ENCODE measurements at places on chromosomes 11 and 22. TPM values are rescaled to one million over a fixed set of nuclear protein-coding genes. Genes with fewer than 3 reads are reported as not detected.
A peak's percentile ranks its signal among the peaks of the same experiment; 100 is the strongest.

The MS4A5 gene
- total RNA-seq, result not detected

The ART1 gene
- not detected for total RNA-seq

The MS4A6A gene
- total RNA-seq, result not detected

The DNAJB7 gene
- not detected for total RNA-seq

The RASD2 gene
- total RNA-seq, result 0.23 TPM

The CDC42BPG gene
- 0.11 TPM for total RNA-seq

The POTEH gene
- total RNA-seq, result not detected

The BBOX1 gene
- not detected for total RNA-seq

The SLCO2B1 gene
- not detected for total RNA-seq

The ANKRD42 gene
- 6.7 TPM for total RNA-seq

The APOA4 gene
- total RNA-seq, result not detected

GRCh38 chr11:12173111-12173510, 62.7 kb downstream of the MICAL2 start:
- DNase-seq, result no peak

GRCh38 chr11:86159581-86159891, 85.0 kb upstream of the EED start:
- DNase-seq, result no peak

DNA sequence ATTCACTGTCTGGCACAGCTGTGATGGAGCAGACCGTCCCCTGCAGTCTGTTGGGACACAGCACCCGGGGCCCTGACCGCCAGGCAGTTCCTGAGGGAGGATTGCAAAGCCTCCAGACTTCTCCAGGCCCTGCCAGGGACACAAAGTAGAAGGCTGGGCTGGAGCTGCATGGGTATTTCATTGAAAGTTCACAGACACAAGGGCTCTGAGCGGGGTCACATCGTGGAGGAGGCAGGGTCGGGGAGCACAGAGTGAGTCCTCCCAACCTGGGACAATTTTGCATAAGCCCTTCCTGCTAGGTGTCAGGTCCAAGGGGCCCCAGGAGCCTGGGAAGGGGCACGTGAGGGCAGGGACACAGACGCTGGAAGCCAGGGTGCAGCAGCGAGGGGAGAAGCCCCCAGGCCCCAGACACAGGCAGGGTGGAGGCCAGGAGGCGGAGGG, 15.7 kb downstream of the IFITM10 start:
- no peak for DNase-seq

DNA sequence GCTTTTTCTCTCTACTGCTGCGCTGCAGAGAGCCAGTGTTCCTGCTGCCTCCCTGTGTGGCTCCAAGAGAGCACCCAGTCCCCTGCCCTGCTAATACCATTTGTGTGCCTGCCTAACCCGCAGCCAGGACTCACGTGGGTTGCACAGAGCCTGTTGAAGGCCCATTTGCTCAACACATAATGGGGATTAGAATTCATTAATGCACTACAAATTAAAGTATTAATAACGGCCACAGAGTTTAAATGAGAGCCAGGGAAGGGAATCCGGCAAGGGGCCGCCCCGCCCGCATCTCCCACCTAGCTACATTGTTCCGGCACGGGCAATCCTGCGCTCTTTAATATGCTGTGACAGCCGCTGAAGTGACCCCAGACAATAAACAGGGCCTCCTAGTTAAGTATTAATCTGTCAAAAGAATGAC, 211.3 kb downstream of the NXPE2 start:
- DNase-seq, result no peak

- no peak for DNase-seq
Measured at GRCh38 chr11:44191322-44192016, 96.0 kb downstream of the EXT2 start.

GRCh38 chr22:23901600-23901999, 7.4 kb downstream of the MIF start:
- no peak for DNase-seq

DNA sequence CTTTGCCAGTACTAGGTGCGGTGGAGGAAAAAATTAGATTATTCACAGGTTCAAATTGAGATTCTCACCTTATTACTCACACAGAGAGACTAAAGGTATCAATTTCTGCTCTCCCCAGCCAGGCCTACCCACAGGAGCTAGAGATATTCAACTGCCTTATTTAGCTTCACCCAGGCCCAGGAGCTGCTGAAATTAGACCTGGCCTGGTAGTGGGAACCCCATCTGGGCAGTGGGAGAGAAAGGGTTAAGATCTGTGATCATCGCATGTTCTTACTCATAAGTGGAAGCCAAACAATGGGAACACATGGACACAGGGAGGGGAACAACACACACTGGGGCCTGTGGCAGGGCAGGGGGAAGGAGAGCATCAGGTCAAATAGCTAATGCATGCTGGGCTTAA, 20.9 kb upstream of the MICAL2 start:
- DNase-seq, result no peak

DNA sequence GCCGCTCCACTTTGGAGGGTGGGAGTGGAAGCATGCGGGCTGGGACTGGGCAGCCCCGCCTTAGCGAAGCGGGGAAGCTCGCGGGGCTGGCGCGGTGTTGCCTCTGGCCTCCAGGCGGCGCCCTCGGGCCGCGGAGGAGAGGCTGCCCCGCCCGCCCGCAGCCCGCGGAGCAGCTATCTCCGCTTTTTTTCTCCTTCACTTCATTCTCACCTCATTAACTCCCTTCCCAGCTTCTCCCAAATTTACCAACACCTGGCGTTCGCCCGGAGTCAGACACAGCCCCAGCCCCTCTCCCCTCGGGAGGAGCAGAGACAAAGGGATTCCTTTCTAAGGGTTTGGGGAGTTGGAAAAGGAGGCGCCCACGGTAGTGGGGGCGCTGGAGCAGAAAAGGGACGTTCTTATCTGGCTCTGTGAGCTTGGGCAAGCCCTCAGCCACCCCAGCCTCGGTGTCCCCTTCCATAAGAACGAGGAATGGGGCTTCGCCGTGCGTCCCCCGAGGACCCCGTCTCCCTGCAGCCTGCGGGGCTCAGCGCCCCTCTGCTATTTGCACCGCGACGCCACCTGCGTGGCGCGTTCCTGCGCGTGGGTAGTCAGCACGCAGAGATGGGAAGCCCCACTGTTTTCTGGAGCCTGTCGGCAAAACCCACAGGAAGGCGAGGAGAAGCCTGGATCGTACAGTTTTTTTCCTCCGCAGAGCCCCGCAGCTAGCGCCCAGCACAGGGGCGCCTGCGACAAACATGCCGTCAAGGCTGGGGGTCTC, 1.5 kb upstream of the WNT11 start:
- DNase-seq, result peak; percentile 53

DNA sequence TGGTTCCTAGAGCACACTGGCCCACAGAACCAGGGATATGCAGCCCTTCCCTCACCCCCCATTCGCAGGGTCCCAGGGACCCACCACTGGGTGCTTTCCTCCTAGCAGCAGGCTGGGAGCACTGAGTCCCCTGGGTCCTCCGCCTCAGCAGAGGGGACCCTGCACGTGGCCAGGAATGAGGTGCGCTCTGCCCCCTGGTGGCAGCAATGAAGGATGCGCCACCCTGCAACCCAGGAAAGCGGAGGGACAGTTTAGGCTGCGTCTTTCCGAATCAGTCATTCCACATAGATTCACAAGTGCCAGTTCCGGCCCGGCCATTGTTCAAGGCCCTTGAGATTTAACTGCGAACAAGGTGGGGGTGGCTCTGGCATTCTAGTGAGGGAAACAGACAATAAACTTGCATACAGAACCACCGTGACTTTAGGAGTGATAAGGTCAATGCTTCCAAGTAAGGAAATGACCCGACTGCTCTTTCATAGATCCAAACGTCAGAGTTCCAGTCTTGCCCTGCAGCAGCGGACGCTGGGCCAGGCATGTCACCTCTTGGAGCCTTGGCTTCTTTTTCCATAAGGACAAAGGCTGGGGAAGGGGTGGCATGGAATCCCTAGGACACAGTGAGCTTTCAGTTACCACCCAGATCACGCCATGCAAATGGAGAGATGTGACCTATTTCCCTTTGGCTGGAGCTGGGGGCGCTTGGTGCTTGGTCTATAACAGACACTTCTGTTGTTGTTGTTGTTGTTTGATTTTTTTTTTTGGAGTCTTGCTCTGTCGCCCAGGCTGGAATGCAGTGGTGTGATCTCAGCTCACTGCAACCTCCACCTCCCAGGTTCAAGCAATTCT, 7.7 kb downstream of the RIN1 start:
- DNase-seq, result peak; percentile 76
